NCI-H1436 treated with DMSO at 0.1 percent for 48 hours (cell line): ENCODE measurements at places on chromosomes 12 and 14.
A peak's percentile ranks its signal among the peaks of the same experiment; 100 is the strongest.

DNA sequence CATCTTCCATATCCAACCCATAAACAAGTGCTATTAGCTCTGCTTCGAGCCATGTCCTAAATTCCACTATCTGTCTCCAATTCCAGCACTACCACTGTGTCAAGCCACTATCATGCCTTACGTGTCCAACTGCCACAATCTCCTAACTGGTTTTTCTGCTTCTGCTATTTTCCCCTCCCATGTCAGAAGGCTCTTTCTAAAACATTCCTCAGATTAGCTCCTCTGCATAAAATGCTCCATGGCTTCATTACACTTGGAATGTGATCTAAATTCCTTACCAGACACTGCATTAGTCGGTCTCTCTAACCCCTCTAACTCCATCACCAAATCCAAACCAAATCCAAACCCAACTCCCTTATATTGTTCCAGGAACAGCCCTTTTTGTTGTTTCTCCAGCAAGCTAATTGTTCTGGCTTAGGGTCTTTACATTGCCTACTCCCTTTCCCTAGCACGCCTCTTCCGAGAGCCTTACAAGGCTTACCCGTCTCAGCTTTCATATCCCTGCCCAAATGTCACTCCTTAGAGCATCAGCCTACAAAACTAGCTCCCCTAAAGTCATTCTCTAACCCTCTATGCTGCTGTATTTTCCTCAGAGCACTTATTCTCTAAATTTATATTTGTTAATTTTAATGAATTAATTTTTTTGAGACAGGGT, 139.7 kb downstream of the HELB start:
- DNase-seq = no peak

DNA sequence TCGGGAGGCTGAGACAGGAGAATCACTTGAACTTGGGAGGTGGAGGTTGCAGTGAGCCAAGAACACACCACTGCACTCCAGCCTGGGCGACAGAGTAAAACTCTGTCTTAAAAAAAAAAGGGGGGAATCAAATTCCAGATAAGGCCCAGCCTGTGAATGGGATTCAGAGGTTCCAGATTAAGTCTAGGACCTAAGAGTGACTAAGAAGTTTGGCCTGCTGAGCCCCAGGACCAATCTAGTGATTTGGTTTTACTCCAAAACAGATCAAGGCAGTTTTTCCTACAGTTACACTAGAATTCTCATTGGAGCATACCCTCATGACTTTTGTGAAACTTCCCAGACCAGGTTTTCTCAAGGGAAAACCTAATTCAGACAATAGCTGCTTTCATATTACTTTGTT, 22.8 kb downstream of the EXOC5 start:
- DNase-seq = no peak

- no peak for DNase-seq
These were observed 383.4 kb downstream of the VRK1 start for GRCh38 chr14:97180304-97181200.

- DNase-seq = no peak
These were observed 128.3 kb downstream of the AKAP6 start for GRCh38 chr14:32457213-32457920.

GRCh38 chr14:81315341-81315740, 84.8 kb downstream of the STON2 start:
- no peak for DNase-seq

- no peak for DNase-seq
These were observed 16.9 kb upstream of the PPP4R4 start for GRCh38 chr14:94157197-94157596.

GRCh38 chr12:58540480-58541299, 379.6 kb downstream of the LRIG3 start:
- peak; percentile 30 for DNase-seq

DNA sequence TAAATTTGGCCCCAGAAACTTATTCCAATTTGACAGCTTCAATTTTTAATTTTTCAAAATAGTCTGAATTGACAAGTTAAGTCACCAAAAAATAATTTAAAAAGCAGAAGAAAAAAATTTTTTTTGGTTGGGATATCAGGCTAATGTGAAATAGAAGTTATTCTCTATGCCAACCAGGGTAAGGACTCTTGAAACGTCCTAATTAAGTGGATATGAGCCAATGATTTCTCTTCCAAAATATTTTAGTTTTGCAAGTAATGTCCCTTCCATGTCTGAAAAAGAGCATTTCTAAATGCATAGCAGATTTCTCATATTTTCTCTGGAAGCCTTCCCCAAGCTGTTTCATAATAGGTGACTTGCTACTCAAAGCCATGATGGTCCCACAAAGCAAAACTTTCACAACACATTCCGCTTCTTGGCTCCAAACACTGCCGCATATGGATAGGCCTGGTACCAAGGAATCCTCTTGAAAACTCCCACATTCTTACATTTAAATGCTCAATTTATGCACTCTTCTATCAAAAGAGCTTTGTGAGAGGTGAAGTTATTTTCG, 65.1 kb downstream of the SIX6 start:
- no peak for DNase-seq

DNA sequence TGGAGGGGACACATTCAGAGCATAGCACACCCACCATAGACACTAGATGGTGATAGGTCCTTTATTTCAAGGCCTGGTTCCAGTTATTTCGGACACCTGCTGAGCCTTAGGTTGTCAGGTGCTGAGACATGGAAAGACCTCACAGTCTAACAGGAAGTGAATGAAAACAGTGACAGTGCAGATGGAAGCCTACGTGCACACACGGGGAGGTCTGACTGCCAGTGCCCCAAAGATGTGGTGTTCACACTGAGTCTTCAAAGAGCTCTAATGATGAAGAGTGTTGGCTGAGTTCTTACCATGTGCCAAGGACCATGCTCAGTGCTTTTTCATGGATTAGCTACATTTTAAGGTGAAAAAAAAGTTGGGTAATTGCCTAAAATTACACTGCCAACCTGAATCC, 46.6 kb downstream of the CKB start:
- no peak for DNase-seq

DNA sequence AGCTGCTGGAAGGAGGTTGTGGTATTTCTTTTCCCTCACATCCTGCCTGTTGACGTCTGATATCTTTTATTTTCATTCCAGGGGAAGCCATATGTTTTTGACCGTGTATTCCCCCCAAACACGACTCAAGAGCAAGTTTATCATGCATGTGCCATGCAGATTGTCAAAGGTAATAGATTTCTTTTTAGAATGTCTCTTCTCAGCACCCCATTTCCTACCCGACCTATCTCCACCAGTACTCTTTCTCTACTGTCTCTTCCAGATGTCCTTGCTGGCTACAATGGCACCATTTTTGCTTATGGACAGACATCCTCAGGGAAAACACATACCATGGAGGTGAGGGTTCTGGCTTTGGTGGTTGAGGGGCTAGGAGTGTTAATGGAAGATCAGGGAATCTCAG, 13.5 kb downstream of the KIF5A start:
- DNase-seq = no peak

DNA sequence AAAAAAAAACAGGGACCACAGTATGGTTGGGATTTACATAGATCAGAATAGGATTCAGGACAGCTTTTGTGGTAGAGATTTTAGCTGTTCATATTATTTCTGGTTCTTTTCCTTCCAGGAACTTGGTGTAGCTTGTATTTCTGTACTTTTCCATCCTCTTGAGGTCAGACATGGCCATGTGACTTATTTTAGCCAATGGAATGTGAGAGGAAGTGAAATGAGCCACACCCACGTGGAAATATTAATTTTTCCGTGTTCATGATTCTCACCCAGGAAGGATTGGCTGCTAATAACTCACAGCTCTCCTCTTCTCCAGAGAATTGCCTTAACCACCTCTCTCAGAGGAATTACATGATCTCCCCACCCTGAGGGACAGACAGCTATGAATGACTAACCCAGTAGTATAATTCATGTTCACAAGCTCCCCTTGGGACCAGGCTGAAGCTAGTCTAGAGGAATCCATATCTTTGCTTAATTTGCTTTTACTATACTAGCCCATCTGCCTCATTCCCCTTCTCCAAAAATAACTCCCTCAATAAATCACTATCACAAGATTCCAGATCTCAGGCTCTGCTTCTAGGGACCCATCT, 340.4 kb downstream of the NUAK1 start:
- DNase-seq = no peak

- no peak for DNase-seq
These were observed 49.4 kb downstream of the DGLUCY start for GRCh38 chr14:91163316-91163715.

- no peak for DNase-seq
These were observed 806.0 kb downstream of the VRK1 start for GRCh38 chr14:97603201-97603600.

DNA sequence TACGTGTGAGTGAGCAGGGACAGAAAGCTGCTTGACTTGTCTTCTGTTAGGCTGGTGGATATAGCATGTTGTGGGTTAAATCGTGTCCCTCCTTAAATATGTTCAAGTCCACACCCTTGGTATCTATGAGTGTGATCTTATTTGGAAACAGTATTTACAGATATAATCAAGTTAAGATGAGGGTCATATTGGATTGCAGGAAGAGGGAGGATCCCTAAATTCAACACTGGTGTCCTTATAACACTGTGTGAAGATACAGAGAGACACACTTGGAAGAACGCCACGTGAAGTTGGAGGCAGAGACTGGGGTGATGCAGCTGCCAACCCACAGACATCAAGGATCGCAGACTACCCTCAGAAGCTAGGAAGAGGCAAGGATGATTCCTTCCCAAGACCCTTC, 275.2 kb upstream of the SSTR1 start:
- no peak for DNase-seq

DNA sequence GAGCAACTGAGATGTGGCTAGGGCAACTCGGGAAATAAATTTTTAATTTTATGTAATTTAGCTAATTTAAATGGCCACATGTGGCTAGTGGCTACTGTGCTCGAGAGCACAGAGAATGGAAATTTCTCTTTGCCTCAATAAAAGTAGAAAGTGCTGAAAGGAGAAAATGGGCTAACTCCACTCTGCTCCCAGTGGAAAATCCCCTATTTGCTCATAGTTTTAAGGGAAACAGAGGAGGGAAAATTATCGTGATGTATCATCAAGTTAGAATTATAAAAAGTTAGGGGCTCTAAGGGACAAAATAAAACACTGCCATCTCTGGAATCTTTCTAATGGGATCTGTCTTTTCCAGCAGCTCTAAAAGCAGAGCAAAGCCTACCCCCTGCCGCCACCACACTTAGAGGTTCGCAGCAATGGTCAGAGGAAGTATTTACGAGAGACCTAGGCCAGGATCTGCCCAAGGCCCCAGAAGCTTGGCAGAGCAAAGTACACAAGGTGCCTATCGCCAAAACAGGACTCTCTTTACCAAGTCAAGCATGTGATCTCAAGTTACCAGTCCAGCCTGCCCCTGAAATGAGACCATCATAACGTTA, 220.7 kb downstream of the PPM1H start:
- DNase-seq = no peak

DNA sequence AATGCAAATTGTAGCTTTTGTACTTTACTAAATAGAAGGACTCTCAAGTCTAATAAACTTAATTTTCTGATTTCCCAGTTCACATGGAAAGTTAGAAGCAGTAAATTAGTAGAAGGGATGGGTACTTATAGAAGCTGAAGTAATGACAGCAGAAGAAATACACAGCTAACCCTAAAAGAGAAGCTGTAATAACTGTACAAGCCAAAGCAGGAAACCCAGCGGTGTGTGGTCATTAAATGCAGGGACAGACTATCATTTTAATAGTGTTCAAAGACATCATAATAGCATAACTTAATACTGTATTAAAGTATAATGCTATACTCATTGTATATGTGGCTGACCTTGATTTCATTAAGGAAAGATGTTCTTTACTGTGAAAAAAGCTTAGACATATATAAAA, 74.9 kb downstream of the PCNX1 start:
- DNase-seq = no peak

GRCh38 chr14:72714094-72714493, 179.8 kb downstream of the DPF3 start:
- DNase-seq = no peak

GRCh38 chr14:28057359-28058296, 709.0 kb upstream of the FOXG1 start:
- DNase-seq = peak; percentile 30

GRCh38 chr12:75820848-75821578, 210.6 kb downstream of the PHLDA1 start:
- DNase-seq = no peak

- no peak for DNase-seq
These were observed 5.6 kb downstream of the RBP5 start for GRCh38 chr12:7122811-7123769.

DNA sequence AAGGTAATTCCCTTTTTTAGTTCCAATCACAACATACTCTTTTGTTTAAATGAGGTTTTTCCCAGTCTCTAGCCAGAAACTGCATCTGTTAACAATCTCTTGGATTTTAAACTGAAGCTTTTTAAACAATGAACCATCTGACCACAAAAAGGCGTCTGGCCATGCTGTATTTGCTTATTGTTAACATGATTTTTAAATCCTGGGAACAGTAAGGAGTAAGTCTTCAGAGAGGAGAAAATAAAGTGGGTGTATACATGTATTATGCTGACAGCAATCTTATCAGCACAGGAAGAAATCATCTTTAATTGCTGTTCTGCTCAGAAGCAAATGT, 106.2 kb downstream of the DAAM1 start:
- DNase-seq = no peak

DNA sequence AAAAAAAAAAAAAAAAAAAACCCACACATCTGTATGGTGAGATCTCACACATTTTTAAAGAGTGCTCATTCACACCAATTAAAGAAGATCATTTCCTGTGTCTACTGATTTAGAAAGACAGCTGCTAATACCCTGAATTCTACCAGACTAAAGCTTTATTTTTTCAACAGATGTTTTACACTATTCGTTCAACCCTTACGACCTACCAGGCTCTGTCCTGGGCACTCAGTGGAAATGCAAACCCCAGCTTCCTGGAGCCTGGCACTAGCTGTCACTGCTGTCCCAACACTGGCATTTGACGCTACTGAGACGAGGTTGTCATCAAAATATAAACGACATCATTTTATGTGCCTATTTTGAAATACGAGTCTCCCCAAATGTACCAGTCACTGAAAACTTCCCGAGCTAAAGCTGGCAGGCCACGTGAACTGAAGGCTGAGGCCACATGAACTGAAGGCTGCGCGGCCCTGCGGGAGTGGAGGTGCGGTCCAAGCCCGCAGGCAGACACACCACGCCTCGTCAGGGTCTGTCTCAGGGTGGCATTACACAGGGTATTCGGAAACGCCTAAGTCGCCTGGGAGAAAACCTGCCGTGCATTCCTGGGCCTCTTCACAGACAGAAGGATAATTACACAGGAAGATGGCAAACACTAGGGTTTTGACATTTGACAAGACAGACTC, 27.2 kb downstream of the SLC15A4 start:
- no peak for DNase-seq
